Caudate nucleus (tissue), 63 donors: ENCODE measurements at places on chromosomes 6 and 20.

DNA sequence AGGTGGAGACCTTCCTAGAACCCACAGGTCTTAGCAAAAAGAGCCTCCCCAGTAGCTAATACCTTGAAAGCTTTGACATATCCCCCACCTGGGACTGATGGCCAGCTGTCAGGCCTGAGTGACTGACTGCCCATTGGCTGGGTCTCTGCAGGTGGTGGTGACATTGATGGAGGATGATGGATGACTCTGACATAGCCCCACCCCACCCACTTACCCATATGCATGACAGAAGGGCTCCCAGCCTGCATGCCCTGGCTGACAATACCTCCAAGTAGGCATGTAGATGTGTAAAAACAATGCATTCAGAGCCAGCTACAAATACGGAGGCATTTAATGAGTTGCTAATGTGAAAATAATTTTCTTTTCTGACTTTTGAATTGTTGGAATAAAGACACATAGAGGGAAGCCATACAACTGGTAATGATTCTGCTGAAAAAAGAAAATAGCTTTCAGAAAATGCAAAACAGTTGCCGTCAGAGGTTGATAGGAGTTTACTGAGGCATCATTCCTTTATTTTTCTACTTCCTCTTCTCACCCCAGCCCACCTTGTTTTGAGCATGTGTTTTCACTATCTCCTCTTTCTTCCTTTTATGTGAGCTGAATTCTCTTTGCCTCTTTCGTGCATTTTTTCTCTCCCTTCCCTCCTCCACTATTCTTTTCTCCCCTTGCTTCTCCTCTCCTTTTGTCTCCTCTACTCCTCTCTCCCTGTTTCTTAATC is 70.6 kb downstream of the OLIG3 start:
- no peak for DNase-seq

GRCh38 chr20:48124181-48124782 is 339.0 kb upstream of the SULF2 start:
- no peak for DNase-seq

- no peak for DNase-seq
Measured at GRCh38 chr20:23585808-23586734, 17.8 kb upstream of the CST9L start.

- DNase-seq: no peak
Measured at GRCh38 chr6:131225127-131225526, 89.9 kb downstream of the AKAP7 start.

- no peak for DNase-seq
Measured at GRCh38 chr20:45742596-45742995, 20.4 kb downstream of the SPINT4 start.

DNA sequence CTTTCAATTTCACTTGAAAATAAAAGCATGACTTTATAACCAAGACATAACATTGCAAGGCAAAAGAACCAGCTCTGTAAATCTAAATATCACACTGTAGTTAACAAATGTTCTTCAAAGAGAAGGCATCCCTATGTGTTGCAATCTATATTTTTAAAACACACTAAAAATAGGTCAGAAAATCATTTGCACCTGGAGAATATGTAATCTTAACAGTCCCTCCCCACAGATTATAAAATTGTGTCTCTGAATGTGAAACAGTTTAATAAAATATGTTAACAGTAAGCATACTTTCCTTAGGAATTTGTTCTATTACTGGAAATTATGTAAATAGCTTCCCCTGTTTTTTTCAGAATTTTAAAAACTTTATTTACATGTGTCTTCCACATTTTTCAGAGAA is 351.9 kb downstream of the COL12A1 start:
- DNase-seq: no peak

DNA sequence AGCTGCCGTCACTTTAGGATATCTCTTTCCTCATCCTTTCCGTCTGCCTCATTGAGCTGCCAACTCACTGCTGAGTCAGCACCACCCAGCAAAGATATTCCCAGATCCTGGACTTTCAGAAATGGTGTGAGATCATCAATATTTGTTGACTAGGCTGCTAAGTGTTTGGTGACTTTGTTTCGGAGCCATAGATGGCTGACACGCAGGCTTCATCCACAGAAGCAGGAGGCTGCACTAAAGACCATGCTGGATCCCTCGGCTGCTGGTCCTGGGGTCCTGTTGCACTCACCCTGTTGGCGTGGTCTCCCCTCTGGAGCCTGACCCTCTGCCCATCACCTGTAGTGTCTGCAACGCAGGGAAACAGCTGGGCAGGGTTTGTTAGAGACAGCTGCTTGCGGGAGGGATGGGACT is 96.5 kb downstream of the ERMARD start:
- DNase-seq: no peak

DNA sequence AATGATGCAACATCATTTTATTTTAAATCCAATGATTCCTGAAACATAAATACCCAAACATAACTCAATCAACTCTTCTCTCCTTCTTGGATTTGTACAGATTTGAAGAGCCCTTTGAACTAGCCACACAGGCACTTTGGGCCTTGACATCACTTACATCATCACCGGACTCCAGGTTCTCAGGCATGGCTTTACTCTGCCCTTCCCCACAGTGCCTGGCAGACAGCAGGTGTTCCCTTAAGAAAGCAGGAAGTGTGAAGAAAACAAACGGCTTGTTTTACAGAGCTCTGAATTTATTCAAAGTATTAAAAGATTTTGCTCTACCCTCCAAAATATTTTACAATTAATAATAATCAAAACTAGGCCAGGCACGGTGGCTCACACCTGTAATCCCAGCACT is 54.8 kb upstream of the GCM1 start:
- no peak for DNase-seq

DNA sequence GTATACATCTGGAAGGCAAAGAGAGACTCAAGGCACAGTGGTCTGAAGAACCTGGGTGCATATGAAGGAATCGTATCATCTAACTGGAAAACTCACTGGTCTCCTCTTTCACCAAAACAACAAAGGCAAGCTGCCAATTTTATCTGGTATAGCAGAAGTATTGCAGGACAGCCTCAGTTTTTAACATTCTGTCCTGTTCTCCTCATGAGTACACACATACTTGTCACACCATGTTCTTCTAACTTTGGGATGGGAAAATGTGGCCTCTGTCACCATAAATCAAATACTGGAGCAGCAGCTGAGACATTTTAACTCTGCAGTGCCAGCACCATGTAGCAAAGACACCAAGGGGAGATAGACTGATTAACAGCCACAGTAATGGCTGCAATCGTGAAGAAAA is 199.1 kb upstream of the CNR1 start:
- DNase-seq: no peak

GRCh38 chr6:93418408-93419303 is 703 bp downstream of the EPHA7 start:
- no peak for DNase-seq

- DNase-seq: no peak
Measured at GRCh38 chr6:3610206-3610605, 141.3 kb downstream of the PXDC1 start.

- DNase-seq: no peak
Measured at GRCh38 chr6:2147766-2148448, 97.5 kb downstream of the GMDS start.

DNA sequence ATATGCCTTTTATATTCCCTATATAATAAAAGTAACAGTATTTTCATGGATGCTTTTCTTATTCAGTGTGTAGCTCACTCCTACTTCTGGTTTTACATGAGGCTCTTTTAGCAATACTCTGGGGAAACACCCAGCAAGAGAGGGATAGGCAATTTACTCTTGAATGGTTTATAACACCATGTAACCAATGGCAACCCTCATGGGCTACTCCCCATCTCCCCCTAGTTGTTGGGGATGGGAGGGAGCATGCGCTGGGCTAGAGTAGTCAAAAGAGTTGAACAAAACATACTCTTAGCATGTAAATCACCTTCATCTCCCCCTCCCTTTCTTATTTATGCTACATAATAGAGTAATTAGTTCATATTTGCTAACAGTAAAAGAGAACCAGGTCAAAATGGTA is 140.1 kb upstream of the LRFN2 start:
- DNase-seq: no peak

DNA sequence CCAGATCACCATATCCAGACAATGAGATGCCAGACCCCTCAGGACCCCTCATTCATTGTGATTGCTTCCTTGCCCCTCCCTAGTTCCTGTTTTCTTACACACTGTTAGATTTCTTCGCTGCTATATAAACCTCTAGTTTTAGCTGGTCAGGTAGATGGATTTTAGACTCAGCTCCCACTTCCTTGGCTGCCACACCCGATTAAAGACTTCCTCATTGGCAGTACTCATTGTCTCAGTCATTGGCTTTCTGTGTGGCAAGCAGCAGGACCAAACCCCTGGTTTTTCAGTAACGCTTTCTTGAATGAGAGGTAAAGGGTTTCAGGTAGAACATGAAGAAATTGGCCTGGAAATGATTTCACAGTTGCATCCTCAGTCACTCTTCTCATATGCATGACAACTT is 47.9 kb downstream of the QRSL1 start:
- DNase-seq: no peak

GRCh38 chr6:80610846-80611245 is 504.4 kb downstream of the BCKDHB start:
- no peak for DNase-seq

DNA sequence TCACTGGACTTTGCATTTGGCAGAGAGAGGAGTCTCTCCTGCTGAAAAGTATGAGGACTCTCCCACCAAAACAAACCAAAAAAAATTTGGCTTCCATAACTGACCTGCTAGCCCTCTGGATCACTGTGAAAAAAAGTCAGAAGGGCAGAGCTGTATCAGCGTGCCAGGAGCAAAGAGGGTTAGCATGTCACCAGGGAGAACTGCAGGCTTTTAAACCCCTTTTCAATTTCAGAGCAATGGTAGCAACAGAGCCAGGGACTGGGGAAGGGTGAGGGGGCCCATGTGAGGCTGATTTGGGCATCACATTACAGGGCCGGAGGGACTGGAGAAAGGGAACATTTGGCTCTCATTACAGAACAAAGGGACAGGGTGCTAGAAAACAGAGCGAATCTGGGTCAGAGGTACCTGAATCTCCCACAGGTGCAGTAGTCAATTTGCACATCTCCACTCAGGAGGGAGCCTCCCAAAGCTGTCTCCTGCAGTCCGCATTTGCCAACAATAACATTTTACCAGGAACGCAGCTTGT is 185.7 kb upstream of the EYA4 start:
- DNase-seq: no peak

GRCh38 chr6:116059713-116060571 is 749 bp downstream of the FRK start:
- no peak for DNase-seq

GRCh38 chr6:55511122-55511800 is 67.7 kb downstream of the HMGCLL1 start:
- no peak for DNase-seq

GRCh38 chr6:144935661-144936060 is 650.5 kb downstream of the UTRN start:
- no peak for DNase-seq

GRCh38 chr6:134165561-134166201 is 113.3 kb upstream of the SLC2A12 start:
- no peak for DNase-seq
